ENCODE measurements at places on chromosomes 3 and 15. TPM values are rescaled to one million over a fixed set of nuclear protein-coding genes. Genes with fewer than 3 reads are reported as not detected.

CPN2 gene
- not detected for polyA plus RNA-seq

GOLGA8M gene
- 0.17 TPM for polyA plus RNA-seq

ATP13A5 gene
- not detected for polyA plus RNA-seq

PLA1A gene
- not detected for polyA plus RNA-seq

ESYT3 gene
- not detected for polyA plus RNA-seq

IFT80 gene
- 29.7 TPM for polyA plus RNA-seq

MYH15 gene
- polyA plus RNA-seq = 0.24 TPM

PLCH1 gene
- polyA plus RNA-seq = 0.03 TPM

GLDN gene
- 1.8 TPM for polyA plus RNA-seq

FBXW12 gene
- 0.06 TPM for polyA plus RNA-seq

CASR gene
- polyA plus RNA-seq = not detected

SECISBP2L gene
- polyA plus RNA-seq = 24.0 TPM

GLT8D1 gene
- polyA plus RNA-seq = 160 TPM

TMIE gene
- 0.27 TPM for polyA plus RNA-seq

RAD51 gene
- 5.0 TPM for polyA plus RNA-seq

EFCC1 gene
- not detected for polyA plus RNA-seq

FBLN2 gene
- 48.4 TPM for polyA plus RNA-seq

LTF gene
- not detected for polyA plus RNA-seq

BCHE gene
- 5.8 TPM for polyA plus RNA-seq

DPPA4 gene
- polyA plus RNA-seq = 0.02 TPM

RBMS3 gene
- 18.7 TPM for polyA plus RNA-seq

CLDN16 gene
- polyA plus RNA-seq = 0.08 TPM

GRK7 gene
- not detected for polyA plus RNA-seq

KIF15 gene
- polyA plus RNA-seq = 3.1 TPM

BOC gene
- polyA plus RNA-seq = 4.2 TPM

DCLK3 gene
- not detected for polyA plus RNA-seq

THAP10 gene
- 7.9 TPM for polyA plus RNA-seq

PKM gene
- 3,546 TPM for polyA plus RNA-seq

DLEC1 gene
- polyA plus RNA-seq = 0.05 TPM

SCAANT1 gene
- not detected for polyA plus RNA-seq

ALG1L2 gene
- not detected for polyA plus RNA-seq

RASL12 gene
- polyA plus RNA-seq = 16.9 TPM

NOX5 gene
- 0.17 TPM for polyA plus RNA-seq

GNAT1 gene
- not detected for polyA plus RNA-seq

ISG20 gene
- polyA plus RNA-seq = 2.2 TPM
